ENCODE measurements at places on chromosomes 4 and X. TPM values are rescaled to one million over a fixed set of nuclear protein-coding genes. Genes with fewer than 3 reads are reported as not detected.

Gene CMC4
- total RNA-seq, result 7.2 TPM

- no peak overlapping the region for H3K4me3 ChIP-seq
- H3K27ac ChIP-seq, result no peak overlapping the region
- H3K27me3 ChIP-seq, result no peaks in the 10 kb centered on the region
- H3K36me3 ChIP-seq, result peaks cover 51% of the 10 kb centered on the region
- peaks cover 3% of the 10 kb centered on the region for H3K4me1 ChIP-seq
Measured at GRCh38 chrX:47571215-47571614, 10.2 kb downstream of the ARAF start.

Gene NFKB1
- total RNA-seq, result 5.7 TPM

Gene GLUD2
- total RNA-seq, result 0.99 TPM

DNA sequence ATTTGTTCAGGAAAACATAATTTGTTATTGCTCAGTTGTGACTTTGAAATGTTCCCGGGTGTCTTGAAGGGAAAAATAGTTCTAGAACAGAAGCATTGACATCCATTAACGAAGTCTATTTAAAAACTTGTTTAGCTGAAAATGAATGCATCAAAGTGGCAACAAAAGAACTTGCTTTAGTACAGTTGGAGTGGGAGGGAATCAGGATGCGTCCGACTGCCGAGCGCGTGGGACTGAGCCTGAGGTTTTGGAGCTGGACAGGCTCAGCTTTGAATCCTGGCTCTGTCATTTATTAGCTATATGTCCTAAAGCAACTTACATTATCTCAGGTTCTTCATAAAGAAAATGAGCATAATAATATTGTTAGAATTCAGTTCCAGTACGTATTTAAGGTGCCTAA, 9.0 kb upstream of the ERVMER34-1 start:
- H3K36me3 ChIP-seq, result no peaks in the 10 kb centered on the region
- no peak overlapping the region for H3K27ac ChIP-seq
- no peak for DNase-seq
- H3K4me3 ChIP-seq, result no peak overlapping the region
- no peaks in the 10 kb centered on the region for H3K4me1 ChIP-seq
- H3K27me3 ChIP-seq, result no peaks in the 10 kb centered on the region

Gene HTRA3
- 3.0 TPM for total RNA-seq

Gene CSAG1
- total RNA-seq, result not detected

Gene USP17L30
- total RNA-seq, result not detected

DNA sequence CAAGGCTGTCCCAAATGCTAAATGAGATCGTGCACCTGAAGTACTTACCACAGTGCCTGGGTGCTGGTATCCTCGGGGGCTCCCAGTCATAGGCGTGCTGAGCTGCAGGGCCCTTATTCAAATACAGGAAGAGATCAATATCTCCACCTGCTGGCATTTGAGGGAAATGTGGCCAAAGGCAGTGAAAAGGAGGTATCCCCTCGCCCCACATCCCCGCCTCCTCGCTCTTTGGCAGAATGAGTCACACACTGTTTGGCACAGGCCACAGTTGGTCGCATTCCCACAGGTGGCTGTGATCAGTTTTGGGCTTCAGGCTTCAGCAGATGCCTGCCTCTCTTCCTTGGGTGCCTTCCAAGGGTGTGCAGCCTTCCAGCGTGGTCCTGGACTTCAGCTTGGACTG, 28.4 kb downstream of the ZNF185 start:
- peaks cover 9% of the 10 kb centered on the region for H3K36me3 ChIP-seq
- H3K27me3 ChIP-seq, result no peaks in the 10 kb centered on the region
- no peak overlapping the region for H3K4me3 ChIP-seq
- no peaks in the 10 kb centered on the region for H3K4me1 ChIP-seq

- H3K27me3 ChIP-seq, result no peaks in the 10 kb centered on the region
- H3K36me3 ChIP-seq, result no peaks in the 10 kb centered on the region
- no peak overlapping the region for H3K27ac ChIP-seq
- H3K4me1 ChIP-seq, result no peaks in the 10 kb centered on the region
- no peak overlapping the region for H3K4me3 ChIP-seq
Measured at GRCh38 chr4:89582756-89583505, 254.0 kb downstream of the SNCA start.

DNA sequence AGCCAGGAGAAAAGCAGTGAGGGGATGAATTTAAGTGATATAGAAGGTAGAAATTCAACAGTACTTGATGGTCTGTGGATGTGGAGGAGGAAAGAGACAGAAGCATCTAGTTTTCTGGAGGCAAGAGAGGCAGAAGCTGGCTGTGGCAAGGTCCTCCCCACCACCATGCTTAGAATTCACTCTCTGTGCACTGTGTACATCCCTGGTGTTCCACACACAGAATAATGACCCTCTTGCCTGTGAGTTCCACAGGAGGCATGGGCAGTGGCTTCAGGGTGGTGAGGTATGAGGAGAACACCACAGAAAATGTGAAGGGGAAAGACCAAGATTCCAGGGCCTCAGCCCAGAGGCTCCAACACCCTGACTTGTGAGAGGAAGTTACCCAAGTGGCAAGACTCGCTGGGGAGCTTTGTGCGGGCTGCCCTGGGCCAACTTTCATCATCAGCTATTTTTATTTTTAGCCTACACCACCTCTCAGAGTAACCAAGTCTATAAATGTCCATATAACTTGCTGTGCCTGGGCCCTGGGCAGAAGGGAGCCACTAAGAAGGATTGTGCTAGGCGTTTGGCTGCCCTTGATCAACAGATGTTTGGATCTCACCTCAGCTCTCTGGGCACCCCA, 7.8 kb upstream of the INTS6L start:
- DNase-seq, result no peak
- no peak overlapping the region for H3K27ac ChIP-seq
- no peaks in the 10 kb centered on the region for H3K4me1 ChIP-seq
- H3K27me3 ChIP-seq, result no peaks in the 10 kb centered on the region
- H3K36me3 ChIP-seq, result peaks cover 6% of the 10 kb centered on the region
- no peak overlapping the region for H3K4me3 ChIP-seq

DNA sequence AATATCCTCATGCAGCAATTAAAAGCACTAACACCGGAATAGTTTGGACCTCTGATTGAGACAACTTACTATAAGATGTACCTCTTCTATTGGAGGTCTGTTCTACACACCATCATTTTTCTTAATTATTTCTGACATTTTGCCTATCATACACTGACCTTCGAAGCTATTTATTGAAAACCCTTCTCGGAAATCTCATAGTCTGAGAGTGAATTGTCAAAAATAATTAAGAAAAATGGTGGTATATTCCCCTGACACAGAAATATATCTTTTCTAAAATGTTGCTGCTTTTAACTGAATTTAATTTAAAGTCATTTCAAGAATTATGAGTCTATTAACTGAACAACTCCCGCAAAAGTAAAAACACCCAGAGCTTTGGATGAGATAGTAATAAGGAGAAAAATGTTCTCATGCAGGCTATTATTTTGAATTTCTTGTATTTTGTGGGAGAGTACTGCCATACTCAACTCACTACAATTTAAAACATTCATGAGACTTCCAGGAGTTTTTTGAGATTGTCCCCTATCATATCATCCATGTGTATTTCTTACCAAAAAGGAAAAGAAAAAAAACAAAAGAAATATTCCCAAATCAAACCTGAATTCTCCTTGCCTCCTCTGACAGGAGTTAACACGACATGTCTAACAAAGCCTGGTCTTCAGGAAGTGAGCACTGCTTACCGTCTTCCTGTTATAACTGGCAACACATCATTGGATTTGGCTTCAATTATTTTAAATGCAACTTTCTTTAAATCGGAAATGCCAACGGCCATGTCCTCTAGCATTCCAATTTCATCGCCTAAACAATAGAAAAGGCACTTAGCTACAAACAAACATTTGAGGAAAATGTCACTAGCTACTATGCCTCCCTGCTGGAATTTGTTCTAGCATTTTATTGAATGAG, 485.3 kb downstream of the IL15 start:
- no peaks in the 10 kb centered on the region for H3K4me1 ChIP-seq
- H3K27ac ChIP-seq, result no peak overlapping the region
- no peak overlapping the region for H3K4me3 ChIP-seq
- no peaks in the 10 kb centered on the region for H3K36me3 ChIP-seq
- no peak for DNase-seq

Gene NDUFC1
- total RNA-seq, result 56.2 TPM

DNA sequence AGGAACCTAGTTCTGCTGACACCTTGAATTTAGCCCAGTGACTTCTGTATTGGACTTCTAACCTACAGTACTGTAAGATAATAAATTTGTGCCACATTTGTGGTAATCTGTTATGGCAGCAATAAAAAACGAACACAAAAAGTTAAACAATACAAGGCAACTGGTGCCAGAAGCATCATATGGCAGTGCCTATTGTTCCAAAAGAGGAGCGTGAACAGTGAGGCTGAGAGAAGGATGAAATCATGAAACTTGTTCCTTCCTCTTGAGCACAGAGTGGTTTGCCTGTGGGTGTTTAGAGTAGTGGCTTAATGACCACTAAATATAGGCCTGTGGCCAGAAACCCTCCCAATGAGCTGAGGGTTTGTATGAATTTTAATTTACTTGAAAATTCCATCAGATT, 69.7 kb upstream of the PGRMC2 start:
- no peaks in the 10 kb centered on the region for H3K4me1 ChIP-seq
- no peak overlapping the region for H3K4me3 ChIP-seq
- no peak overlapping the region for H3K27ac ChIP-seq
- no peak for DNase-seq
- H3K36me3 ChIP-seq, result peaks cover 9% of the 10 kb centered on the region
- H3K27me3 ChIP-seq, result no peaks in the 10 kb centered on the region

Data from H9 (cell line).